H9 (cell line): ENCODE measurements at places on chromosomes 7 and 10.

DNA sequence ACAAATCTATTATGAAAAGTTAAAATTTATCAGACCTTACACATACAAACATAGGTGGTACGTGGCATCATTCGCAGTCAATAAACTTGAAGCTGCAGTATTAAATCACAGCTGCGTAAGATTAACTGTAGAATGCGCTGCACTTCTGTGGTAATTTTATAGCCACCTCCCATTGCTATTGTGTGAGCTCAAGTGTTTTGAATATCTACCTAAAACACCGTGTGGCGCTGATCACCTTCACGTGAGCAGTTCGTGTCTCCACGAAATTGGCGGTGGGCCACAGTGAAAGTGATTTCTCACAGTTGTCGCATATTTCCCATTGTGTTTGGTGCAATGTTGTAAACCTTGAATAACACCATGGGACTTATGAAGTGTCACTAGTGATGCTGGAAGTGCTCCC is 102.8 kb downstream of the PLPP4 start:
- H3K27me3 ChIP-seq = no peaks in the 10 kb centered on the region
- H3K4me1 ChIP-seq = peaks cover 5% of the 10 kb centered on the region; the same call in 1 of the 2 replicates
- no peaks in the 10 kb centered on the region for H3K36me3 ChIP-seq
- H3K4me3 ChIP-seq = no peak overlapping the region
- no peak for DNase-seq

- no peaks in the 10 kb centered on the region for H3K4me1 ChIP-seq
- H3K27me3 ChIP-seq = no peaks in the 10 kb centered on the region
- no peak for DNase-seq
- no peak overlapping the region for H3K27ac ChIP-seq
- H3K4me3 ChIP-seq = no peak overlapping the region
Observed at GRCh38 chr7:128219636-128220035, 21.4 kb upstream of the LEP start.

GRCh38 chr10:30151581-30152389 is 92.4 kb upstream of the JCAD start:
- H3K27me3 ChIP-seq = no peaks in the 10 kb centered on the region
- no peak overlapping the region for H3K27ac ChIP-seq
- H3K4me1 ChIP-seq = no peaks in the 10 kb centered on the region
- no peak overlapping the region for H3K4me3 ChIP-seq
- no peaks in the 10 kb centered on the region for H3K36me3 ChIP-seq

DNA sequence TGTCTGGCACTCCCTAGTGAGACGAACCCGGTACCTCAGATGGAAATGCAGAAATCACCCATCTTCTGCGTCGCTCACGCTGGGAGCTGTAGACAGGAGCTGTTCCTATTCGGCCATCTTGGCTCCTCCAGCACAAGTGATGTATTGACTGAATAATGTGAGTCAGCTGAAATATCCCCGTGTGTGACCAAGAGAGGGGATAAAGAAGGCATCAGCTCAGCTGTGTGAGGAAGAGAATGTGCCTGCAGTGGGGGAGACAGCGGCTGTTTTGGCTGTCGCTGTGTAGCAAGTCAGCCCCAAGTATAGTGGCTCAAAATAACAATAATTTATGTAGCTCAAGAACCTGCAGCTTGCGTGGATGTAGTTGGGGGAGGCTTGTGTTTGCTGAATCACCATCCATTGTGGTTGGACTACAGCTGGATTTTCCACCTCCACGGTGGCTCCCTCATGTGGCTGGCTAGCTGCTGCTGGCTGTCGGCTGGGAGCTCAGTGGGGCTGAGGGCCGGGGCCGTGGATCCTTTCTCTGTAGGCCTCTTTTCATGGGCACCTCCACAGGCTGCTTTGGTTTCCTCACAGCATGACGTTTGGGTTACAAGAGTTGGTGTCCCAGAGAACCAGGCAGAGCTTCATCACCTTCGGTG is 434.5 kb downstream of the CCSER2 start:
- H3K27ac ChIP-seq = no peak overlapping the region
- DNase-seq = peak; percentile 52
- H3K4me1 ChIP-seq = no peaks in the 10 kb centered on the region
- peak overlapping the region; percentile 38 for H3K4me3 ChIP-seq
- H3K36me3 ChIP-seq = no peaks in the 10 kb centered on the region; the same call in 2 of the 3 replicates

DNA sequence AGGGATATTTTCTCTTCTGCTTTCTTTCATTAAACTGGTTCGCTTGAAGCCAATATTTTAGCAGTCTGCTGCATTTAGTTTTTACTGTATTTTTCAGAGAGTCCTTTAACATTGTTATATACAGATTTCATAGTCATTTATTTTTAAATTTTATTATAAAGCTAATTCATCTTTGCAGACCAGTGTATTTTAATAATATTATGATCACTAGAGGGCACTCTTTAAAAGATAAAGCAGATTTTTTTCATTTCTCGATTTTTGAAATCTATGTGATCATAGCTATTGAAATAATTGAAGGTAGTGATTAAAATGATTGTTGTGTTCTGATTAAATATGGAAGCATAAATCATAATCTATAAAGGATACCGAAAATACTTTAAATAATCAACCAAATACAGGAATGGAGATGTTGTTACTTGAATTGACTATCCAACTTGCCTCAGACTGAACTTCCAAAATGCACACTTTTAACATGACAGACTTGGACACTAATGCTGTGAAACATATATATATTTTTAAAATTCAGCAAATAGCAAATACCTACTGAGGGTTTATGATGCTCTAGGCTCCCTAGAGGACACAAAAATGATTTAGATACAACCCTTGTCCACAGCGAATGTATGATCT is 35.2 kb downstream of the ST7 start:
- H3K36me3 ChIP-seq = peaks cover 31% of the 10 kb centered on the region
- no peak overlapping the region for H3K4me3 ChIP-seq
- no peaks in the 10 kb centered on the region for H3K4me1 ChIP-seq

GRCh38 chr7:73437621-73438416 is 4.2 kb downstream of the FZD9 start:
- no peak for DNase-seq
- H3K4me3 ChIP-seq = no peak overlapping the region
- H3K36me3 ChIP-seq = peaks cover 39% of the 10 kb centered on the region
- no peak overlapping the region for H3K27ac ChIP-seq
- no peaks in the 10 kb centered on the region for H3K4me1 ChIP-seq
- no peaks in the 10 kb centered on the region; the same call in 1 of the 2 replicates for H3K27me3 ChIP-seq

DNA sequence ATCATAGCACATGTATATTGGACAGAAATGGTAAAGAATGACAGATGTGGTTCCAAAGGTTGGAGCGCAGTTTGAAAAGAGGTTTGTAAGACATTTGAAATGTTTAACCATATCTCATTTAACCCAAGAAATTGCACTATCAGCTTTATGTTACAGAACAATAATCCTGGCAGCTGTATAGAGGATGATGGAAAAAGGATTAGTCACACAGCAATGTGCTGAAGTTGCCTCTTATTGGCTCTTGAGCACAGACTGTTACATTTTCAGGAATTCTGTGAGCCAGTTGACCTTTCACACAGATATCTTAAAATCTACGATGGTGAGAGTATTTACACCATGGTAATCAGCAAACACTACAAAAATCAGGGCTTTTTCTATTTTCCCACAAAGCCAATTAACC is 3.9 kb downstream of the COG5 start:
- H3K4me3 ChIP-seq = no peak overlapping the region
- no peaks in the 10 kb centered on the region for H3K4me1 ChIP-seq
- H3K27me3 ChIP-seq = no peaks in the 10 kb centered on the region
- peaks cover 2% of the 10 kb centered on the region for H3K36me3 ChIP-seq
- no peak overlapping the region for H3K27ac ChIP-seq
- no peak for DNase-seq

DNA sequence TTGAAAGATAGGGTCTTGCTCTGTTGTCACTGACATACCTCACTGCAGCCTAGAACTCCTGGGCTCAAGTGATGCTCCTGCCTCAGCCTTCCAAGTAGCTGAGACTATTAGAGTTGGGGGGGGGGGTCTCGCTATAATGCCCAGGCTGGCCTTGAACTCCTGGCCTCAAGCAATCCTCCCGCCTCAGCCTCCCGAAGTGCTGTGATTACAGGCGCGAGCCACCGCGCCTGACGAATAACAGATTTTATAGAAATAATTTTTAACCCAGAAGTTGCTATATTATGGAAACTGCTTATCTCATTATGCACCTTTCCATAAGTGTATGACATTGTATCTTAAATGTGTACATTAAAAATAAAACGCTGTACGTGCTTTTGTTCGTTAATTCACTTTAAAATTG is 846 bp downstream of the ANKRD26 start:
- DNase-seq = no peak
- no peaks in the 10 kb centered on the region; the same call in 1 of the 2 replicates for H3K4me1 ChIP-seq
- H3K27ac ChIP-seq = no peak overlapping the region
- H3K36me3 ChIP-seq = no peaks in the 10 kb centered on the region; the same call in 1 of the 2 replicates

DNA sequence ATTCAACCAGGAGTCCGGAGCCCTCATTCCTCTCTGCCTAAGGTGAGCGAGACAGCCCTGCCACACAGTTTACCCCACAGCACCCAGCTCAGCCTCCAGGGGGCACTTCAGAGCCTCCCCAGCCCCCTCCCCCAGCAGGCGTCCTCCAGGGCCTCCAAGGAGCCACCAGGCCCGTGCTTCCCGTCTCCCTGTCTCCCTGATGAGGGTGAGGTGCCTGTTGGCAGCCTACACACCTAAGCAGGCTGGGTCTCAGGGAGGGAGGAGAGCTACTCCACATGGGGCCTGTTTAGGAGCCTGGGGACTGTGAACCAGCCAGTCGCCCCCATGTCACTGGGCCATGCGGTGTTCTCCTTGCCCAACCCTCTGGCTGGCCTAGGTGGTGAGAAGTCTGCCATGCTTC is 28.9 kb upstream of the TRIM8 start:
- H3K4me1 ChIP-seq = no peaks in the 10 kb centered on the region
- no peaks in the 10 kb centered on the region for H3K27me3 ChIP-seq
- peak; percentile 79 for DNase-seq
- H3K4me3 ChIP-seq = no peak overlapping the region

DNA sequence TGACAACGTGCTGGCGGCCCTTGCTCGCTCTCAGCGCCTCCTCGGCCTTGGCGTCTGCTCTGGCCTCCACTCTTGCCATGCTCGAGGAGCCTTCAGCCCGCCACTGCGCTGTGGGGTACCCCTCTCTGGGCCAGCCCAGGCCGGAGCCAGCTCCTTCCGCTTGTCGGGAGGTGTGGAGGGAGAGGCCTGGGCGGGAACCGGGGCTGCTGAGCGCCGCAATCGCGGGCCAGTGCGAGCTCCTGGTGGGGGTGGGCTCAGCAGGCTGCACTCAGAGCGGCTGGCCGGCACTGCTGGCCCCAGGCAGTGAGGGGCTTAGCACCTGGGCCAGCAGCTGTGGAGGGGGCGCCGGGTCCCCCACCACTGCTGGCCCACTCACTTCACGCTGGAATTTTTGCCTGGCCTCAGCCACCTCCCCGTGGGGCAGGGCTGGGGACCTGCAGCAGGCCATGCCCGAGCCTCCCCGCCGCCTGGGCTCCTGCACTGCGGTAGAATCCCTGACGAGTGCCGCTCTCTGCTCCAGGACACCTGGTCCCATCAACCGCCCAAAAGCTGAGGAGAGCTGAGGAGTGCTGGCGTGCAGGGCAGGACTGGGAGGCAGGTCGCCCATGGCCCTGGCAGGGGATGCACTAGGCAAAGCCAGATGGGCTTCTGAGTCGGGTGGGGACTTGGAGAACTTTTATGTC is 372.2 kb upstream of the NRG3 start:
- no peak overlapping the region for H3K4me3 ChIP-seq
- no peaks in the 10 kb centered on the region for H3K27me3 ChIP-seq
- no peaks in the 10 kb centered on the region for H3K4me1 ChIP-seq
- H3K27ac ChIP-seq = no peak overlapping the region
- DNase-seq = no peak

GRCh38 chr10:73092830-73093229 is 3.8 kb downstream of the P4HA1 start:
- H3K27ac ChIP-seq = no peak overlapping the region
- no peaks in the 10 kb centered on the region for H3K27me3 ChIP-seq
- no peak for DNase-seq
- no peaks in the 10 kb centered on the region for H3K36me3 ChIP-seq
- no peak overlapping the region for H3K4me3 ChIP-seq

- H3K27me3 ChIP-seq = no peaks in the 10 kb centered on the region; the same call in 1 of the 2 replicates
- no peaks in the 10 kb centered on the region for H3K36me3 ChIP-seq
Observed at GRCh38 chr7:116671681-116672595, at the start of gene MET. Gene MET (plus strand): TSS chr7:116672196. CDS start chr7:116699085, 26,889 bp downstream.

DNA sequence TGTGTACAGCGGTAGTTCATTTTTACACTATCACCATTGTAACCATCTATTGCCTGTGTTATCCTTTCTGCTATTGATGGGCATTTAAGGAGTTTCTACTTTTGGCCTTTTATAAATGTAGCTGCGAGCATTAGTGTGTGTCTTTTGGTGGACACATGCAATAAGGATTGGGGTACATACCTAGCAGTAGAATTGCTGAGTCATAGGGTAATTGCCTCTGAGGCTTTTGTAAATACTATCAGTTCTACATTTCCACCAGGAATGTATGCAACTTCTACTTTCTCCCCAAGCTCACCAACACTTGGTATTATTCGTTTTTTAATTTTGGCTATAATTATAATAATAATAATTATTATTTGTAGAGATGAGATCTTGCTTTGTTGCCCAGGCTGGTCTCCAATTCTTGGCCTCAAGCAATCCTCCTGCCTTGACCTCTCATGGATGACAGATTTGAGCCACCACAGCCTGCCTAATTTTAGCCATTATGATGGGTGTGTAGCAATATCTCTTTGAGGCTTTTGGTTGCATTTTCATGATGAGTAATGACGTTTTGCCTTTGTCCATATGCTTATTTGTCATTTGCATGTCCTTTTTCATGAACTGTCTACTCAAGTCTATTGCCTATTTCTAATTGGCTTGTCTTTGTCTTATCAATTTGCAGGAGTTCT is 277.0 kb downstream of the ACTR3B start:
- H3K4me1 ChIP-seq = no peaks in the 10 kb centered on the region
- H3K4me3 ChIP-seq = no peak overlapping the region
- no peaks in the 10 kb centered on the region for H3K27me3 ChIP-seq
- H3K36me3 ChIP-seq = no peaks in the 10 kb centered on the region
- DNase-seq = no peak
- H3K27ac ChIP-seq = no peak overlapping the region

GRCh38 chr7:88328787-88329186 is 22.1 kb upstream of the STEAP4 start:
- H3K4me1 ChIP-seq = no peaks in the 10 kb centered on the region
- no peak overlapping the region for H3K4me3 ChIP-seq
- H3K27me3 ChIP-seq = no peaks in the 10 kb centered on the region

DNA sequence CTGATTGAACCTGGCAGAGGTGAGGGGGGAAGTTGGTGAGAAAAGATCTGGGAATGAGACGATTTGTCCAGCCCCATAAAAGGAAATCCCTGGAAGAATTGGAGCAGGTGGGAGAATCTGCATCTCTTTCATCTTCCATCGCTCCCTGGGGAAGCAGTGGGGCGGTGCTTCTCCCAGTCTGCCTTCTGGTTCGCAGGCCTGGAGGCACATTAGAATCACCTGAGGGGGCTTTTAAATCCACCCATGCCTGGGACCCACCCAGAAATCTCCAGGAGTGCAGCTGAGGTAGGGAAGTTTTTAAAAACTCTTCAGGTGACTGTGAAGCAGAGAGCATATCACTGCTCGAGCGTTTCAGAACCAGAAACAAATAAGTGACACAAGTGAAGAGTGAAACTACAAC is 26.7 kb upstream of the SYPL1 start:
- H3K27ac ChIP-seq = no peak overlapping the region
- H3K4me3 ChIP-seq = no peak overlapping the region
- no peaks in the 10 kb centered on the region for H3K27me3 ChIP-seq
- peaks cover 4% of the 10 kb centered on the region; the same call in 1 of the 2 replicates for H3K36me3 ChIP-seq
- H3K4me1 ChIP-seq = peaks cover 4% of the 10 kb centered on the region; the same call in 1 of the 2 replicates

GRCh38 chr7:151793991-151794507 is 82.9 kb downstream of the PRKAG2 start:
- no peak overlapping the region for H3K27ac ChIP-seq
- no peak overlapping the region for H3K4me3 ChIP-seq
- no peaks in the 10 kb centered on the region for H3K4me1 ChIP-seq
- no peaks in the 10 kb centered on the region for H3K27me3 ChIP-seq
- no peaks in the 10 kb centered on the region for H3K36me3 ChIP-seq
